ENCODE measurements at places on chromosomes 3 and 15. TPM values are rescaled to one million over a fixed set of nuclear protein-coding genes. Genes with fewer than 3 reads are reported as not detected.

The P3H2 gene
- not detected for total RNA-seq

The XCR1 gene
- total RNA-seq: not detected

The FAM174B gene
- 2.8 TPM for total RNA-seq

The GOLGA6L9 gene
- 1.2 TPM for total RNA-seq

The LMCD1 gene
- total RNA-seq: 3.0 TPM

The C3orf85 gene
- total RNA-seq: not detected

The CYB561D2 gene
- total RNA-seq: 39.7 TPM

The CDC25A gene
- 19.6 TPM for total RNA-seq

The NBEAL2 gene
- 254 TPM for total RNA-seq

The WHAMM gene
- 13.7 TPM for total RNA-seq
